SK-N-SH (cell line): ENCODE measurements at places on chromosomes 11 and 22.

GRCh38 chr22:28017859-28018258, 98.8 kb upstream of the PITPNB start:
- DNase-seq, result no peak

- no peak for DNase-seq
These were observed 324.8 kb downstream of the DYNC2H1 start for GRCh38 chr11:103434073-103434411.

DNA sequence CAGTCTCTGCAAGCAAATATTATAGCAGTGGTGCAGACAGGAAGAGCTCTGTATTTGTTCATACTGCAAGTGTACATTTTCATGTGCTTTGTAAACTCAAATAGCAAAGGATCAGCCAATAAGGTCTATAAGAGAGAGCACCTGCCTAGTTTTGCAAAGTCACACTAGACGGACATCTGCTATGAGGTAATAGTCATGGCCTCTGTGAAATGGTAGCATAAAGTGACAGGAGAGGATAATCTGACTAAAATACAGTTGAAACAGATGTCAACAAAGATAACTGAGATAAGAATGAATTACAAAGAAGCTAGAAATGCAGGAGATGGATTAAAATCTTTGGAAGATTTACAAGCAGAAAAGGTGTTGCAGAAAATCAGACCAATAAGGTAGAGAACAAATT, 70.6 kb upstream of the SPON1 start:
- no peak for DNase-seq

- no peak for DNase-seq
These were observed 20.8 kb upstream of the PPARA start for GRCh38 chr22:46129390-46130041.

GRCh38 chr22:44586999-44587736, 89.1 kb upstream of the RTL6 start:
- DNase-seq, result no peak

GRCh38 chr11:103845331-103845730, 191.1 kb upstream of the DDI1 start:
- no peak for DNase-seq

- DNase-seq, result no peak
These were observed 54.2 kb upstream of the CYP2D6 start for GRCh38 chr22:42184852-42185251.

GRCh38 chr11:131964698-131965483, 594.5 kb downstream of the NTM start:
- no peak for DNase-seq

- DNase-seq, result peak; percentile 61
These were observed 34.6 kb upstream of the SHANK2 start for GRCh38 chr11:71286701-71287643.

- DNase-seq, result no peak
These were observed 314.0 kb downstream of the CADM1 start for GRCh38 chr11:115190196-115190595.

DNA sequence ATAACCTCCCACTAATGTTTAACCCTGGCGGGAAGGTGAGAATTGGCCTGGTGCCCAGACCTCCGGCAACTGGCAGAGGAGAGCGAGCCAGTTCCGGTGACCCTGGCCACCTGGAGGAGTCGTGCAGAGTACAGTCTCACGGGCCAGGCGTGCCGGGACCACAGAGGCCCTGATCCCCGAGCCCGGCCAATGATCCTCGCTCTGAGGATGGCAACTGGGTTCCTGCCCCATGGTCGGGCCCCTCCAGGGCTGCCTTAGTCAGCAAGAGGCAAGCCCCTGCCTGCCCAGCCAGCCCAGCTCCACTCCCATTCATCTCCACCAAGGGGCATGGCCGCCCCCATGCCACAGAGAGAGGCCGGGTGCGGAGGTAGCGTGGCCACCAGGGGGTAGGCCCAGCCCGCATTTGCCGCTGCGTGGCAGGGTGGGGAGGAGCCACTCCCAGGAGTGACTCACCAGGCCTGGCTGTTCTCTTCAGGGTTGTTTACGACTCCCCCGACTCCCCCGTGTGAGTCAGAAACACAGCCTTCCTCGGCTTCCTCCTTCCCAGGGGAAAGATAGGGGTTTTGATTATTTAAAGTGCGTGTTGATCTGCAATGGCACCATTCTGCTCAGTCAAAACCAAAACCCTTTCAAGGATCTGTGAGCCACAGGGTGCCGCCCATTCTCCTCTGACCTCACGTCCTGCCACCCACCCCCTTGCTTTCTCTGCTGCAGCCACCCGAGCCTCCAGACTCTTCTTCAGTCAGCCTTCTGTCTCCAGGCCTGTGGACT, at the start of gene SLC25A45:
TSS of gene SLC25A45 (minus strand) at position 614 of the 771 bp plus-strand sequence. CDS start 695 bp downstream, outside the sequence.
- DNase-seq, result peak; percentile 89

DNA sequence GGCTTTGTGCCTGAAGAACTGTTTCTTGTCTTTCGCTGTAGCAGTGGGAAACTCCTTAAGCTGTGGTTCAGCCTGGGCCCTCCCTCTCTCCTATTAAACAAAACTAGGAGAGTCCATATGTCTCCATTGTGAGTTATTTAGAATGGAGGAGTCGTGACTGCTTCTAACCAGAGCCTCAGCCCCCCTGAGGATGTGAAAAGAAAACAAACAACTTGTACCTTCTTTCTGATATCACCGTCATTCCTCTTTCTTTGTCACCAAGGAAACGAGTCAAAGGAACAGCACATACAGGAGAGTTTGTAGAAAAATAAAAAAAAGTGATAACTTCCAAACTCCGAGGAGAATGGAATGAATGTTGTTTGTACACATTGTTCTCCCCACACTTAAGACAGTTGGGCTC, 11.6 kb upstream of the EXT2 start:
- DNase-seq, result no peak

DNA sequence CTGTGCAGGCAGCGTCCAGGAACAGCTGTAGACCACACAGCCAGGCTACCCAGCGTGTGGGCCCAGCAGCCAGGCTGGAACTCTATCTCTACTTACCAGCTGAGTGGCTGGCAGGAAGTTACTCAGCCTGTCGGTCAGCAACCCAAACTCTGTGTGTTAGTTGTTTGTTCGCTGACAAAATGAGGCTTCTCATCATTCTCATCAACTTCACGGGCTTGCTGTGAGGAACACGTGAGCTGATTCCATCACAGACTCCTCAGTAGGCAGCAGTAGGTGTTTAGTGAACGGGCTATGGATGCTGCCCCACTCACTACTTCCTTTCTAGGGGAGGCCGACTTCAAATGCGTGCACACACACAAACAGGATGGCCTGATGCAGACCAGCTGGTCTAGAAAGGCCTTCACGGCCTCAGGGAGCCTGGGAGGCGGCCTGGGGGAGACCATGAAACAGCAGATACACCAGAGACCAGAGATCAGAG, 830 bp upstream of the SPDYC start:
- DNase-seq, result no peak

DNA sequence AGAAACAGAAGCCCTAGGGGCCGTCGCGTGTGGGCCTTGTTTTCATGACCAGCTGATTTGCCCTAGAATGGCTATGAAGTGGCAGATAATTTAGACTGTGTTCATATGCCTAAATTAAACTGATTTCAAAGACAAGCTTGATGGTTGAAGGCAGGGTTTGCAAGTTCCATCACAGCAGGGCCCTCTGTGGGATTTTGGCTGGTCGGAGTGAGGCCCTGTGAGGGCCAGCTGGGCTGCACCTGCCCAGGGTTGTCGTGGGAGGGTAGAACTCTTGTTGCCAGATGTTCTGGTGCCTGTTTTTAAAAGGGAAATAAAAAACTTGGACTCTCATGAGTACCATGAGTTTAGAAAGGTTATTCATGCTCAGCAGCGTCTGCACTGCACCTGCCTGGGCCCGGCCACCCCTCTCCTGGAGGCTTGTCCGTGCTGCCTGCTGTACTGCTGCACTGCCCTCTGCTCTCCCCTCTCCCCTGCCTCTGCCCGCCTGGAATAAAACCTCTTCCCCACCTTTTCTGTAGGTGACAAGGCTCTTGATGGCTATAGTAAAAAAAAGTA, 44.1 kb downstream of the AP2A2 start:
- DNase-seq, result no peak

DNA sequence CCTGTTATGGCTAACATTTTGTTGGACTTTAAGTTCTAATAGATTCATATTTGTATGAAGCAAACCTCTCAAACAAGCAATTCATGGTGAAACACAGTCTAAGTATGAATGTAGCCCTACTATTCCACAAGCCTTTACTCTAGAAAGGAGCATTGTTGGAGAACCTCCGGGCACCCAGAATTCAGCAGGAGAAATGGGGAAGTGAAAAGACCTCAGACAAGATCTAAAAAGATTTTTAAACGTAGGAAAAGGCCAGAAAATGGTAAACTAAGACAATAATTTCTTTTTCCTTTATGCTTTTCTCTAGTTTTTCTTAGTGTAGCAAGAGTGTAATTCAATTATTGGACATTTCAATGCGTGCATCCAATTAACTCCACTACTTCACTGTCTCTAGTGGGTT, 426.4 kb downstream of the INSC start:
- DNase-seq, result no peak

DNA sequence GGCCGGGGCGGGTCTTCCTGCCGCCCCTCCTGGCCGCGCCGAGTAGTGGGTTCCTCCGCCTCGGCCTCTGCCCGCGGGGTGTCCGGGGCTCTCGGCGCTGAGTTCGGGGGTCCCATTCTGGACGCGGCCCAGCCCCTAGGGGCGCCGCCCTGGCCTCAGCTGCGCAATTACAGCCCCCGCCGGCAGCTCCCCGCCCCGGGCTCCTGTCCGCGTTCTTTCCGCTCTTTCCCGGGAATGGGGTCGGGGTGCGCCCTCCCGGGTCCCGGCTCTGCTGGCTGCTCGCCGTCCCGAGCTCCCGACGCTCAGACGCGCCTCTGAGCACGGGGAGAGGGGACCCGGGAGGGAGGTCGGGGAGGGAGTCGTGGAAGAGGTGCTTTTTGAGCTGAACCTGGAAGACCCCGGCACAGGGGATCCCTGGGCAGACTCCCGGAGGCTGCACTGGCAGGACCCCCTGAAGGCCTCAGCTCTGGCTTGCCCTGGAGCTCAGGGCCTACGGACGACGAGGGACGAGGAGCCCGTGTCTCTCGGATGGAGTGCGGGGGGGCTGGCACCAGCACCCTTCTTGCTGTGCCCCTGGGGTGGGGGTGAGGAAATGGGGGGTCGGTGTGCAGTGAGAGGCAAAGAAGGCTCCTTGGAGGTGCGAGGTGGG, 558 bp downstream of the TSPAN4 start:
- DNase-seq, result peak; percentile 68

DNA sequence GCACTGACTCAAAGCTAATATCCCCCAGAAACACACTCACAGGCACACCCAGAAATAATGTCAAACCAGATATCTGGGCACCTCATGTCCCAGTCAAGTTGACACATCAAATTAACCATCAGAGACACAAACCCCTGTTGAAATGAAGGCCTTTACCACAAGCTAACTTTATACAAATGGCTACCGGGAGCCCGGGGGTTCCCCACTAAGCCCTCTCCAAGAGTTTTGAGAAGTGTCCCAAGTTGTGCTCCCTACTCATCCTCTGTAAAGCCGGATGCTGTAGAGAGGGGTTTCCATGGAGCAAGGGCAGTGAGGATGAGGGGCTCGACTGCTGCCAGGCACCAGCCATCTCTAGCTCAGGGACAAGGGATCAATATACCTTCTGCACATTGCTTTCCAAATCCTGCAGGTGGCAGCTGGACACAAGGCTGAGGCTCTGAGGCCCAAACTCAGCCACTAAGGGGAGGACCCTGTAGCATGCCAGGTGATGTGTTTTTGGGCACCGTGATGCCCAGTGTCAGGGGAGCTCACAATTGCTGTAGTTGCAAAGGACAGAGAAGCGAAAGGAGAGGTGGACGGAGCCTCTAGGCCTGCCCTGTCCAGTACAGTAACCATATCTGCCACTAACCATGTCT, 145.7 kb downstream of the TTC17 start:
- DNase-seq, result peak; percentile 31

- DNase-seq, result no peak
These were observed 7.2 kb downstream of the ADAMTS15 start for GRCh38 chr11:130455483-130456127.

DNA sequence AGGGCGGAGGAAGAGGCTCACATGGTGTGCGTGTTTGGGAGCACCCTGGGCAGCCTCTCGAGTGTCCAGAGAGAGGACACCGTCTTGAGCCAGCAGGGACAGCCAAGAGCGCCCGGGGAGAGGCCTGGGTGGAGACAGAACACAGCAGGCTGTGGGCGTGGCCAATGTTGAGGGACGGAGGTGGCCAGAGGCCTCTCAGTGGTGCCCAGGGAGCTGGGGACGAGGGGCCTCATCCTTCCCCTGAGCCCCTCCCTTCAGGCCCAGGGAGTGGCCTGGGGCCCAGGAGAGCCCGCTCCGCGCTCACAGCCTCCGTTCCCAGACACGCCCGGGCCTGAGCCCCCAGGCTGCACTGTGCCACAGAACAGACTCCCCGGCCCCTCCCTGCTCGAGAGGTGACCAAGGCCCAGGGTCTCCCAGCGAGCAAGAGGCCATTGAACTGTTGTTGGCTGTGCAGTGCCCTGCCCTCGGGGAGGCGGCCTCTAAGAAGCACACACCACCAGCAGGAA, 48.4 kb downstream of the CDKN1C start:
- peak; percentile 73 for DNase-seq

DNA sequence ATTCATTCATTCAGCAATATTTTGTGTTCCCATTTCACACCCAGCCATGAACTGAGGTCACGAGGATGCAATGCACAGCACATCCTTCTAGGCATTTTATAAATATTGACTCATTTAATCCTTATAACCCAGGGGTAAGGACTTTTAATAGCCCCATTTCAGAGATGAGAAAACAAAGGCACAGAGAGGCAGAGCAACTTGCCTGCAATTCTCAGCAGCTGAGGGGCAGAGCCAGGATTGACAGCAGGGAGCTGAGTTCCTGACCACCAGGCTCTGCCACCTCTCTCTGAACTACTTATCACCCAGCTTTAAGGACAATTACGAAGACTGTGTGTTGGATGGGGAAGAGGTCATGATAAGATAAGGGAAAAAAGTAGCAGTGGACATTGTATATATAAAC, 12.8 kb upstream of the FGF3 start:
- no peak for DNase-seq

DNA sequence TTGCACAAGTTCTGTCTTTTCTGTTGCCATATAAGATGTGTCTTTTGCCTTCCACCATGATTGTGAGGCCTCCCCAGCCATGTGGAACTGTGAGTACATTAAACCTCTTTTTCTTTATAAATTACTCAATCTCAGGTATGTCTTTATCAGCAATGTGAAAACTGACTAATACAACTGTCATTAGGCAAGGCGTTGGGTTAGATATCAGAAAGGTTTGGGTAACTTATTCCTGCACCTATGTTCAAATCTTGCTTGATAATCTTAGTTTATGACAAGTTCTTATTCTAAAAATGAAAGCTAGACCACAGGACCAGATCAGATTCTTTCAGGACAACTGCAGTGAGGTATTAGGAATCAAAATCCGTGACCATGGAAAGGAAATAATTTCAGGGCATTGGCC, 160.6 kb upstream of the BDNF start:
- no peak for DNase-seq

GRCh38 chr11:76380159-76380976, 564 bp downstream of the THAP12 start:
- peak; percentile 71 for DNase-seq

- DNase-seq, result no peak
These were observed 42.8 kb upstream of the AMPD3 start for GRCh38 chr11:10412266-10412665.

DNA sequence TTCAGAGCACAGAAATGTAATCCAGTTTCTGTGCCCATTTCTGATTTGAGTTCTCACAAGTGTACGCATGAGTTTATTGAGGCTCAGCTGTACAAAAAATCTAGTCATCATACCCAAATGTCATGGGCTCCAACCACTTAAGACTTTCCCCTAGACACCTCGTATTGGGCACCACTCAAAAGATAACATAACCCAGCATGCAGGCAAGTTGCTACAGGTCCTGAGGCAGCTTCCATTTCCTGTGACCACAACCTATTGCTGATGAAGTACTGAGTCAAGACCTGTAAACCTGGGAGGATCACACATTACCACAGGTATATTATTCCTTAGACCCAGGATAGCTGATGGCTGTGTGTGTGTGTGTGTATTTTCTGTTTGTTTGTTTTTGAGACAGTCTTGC, 95.2 kb downstream of the MRTFA start:
- no peak for DNase-seq
